ENCODE measurements at places on chromosomes 7 and 10. TPM values are rescaled to one million over a fixed set of nuclear protein-coding genes. Genes with fewer than 3 reads are reported as not detected.

GRCh38 chr10:49741108-49741995, 20.8 kb downstream of the OGDHL start:
- DNase-seq: peak; percentile 66

- DNase-seq: no peak
Measured at GRCh38 chr10:11231285-11231684, 213.6 kb downstream of the CELF2 start.

The IRF5 gene
- 0.24 TPM for total RNA-seq

The PTEN gene
- 69.3 TPM for total RNA-seq

The NEUROD6 gene
- total RNA-seq: not detected

The GBX1 gene
- not detected for total RNA-seq
